HFFc6 (cell line): ENCODE measurements at places on chromosomes 16 and 17. TPM values are rescaled to one million over a fixed set of nuclear protein-coding genes. Genes with fewer than 3 reads are reported as not detected.

DNA sequence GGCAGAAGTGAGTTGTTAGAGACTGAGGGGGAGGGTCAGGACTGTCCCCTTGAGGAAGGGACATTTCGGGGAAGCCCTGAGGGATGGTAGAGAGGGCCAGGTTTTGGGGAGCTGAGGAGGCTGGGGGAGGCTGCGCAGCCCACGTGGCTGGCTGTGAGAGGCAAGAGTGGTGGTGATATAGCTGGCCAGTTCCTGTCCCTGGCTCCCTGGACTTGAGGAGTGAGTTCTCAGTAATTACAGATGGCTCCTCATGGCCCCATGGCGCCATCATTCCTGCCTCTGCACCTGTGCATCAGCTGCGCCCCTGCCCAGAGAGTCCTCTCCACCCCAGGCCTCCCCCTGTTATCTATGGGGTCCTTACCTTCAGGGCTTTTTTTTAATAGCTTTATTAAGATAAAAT, 30.3 kb downstream of the MPRIP start:
- no peak for DNase-seq

TNP2 gene
- not detected in 3 replicates for total RNA-seq

DNA sequence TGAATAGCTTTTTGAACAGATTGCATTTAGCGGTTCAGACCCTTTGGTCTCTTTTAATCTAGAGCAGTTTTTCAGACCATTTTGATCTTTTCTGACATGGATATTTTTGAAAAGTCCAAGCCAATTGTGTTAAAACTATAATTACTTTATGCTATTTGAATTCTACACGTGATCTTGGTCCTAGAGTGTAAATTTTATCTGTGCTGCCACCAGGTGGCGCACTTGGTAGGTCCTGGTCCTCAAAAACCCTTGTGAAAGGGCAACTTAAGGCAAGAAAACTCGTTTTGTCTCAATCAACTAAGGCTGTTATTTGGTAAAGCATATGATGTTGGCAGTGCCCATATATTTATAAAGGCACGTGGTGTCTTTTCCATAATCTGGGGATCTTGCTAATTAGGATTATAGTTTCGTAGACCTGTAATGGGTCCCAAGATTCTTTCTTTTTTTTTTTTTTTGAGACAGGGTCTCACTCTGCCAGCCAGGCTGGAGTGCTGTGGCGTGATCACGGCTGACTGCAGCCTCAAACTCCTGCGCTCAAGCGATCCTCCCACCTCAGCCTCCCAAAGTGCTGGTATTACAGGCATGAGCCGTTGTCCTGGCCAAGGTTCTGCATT, 43.9 kb upstream of the TEX2 start:
- peak; percentile 50 for DNase-seq

GRCh38 chr17:58263773-58264172, 17.0 kb downstream of the MPO start:
- no peak for DNase-seq

- peak; percentile 20 for DNase-seq
These were observed 104.7 kb downstream of the MRM1 start for GRCh38 chr17:36705874-36706731.

DNA sequence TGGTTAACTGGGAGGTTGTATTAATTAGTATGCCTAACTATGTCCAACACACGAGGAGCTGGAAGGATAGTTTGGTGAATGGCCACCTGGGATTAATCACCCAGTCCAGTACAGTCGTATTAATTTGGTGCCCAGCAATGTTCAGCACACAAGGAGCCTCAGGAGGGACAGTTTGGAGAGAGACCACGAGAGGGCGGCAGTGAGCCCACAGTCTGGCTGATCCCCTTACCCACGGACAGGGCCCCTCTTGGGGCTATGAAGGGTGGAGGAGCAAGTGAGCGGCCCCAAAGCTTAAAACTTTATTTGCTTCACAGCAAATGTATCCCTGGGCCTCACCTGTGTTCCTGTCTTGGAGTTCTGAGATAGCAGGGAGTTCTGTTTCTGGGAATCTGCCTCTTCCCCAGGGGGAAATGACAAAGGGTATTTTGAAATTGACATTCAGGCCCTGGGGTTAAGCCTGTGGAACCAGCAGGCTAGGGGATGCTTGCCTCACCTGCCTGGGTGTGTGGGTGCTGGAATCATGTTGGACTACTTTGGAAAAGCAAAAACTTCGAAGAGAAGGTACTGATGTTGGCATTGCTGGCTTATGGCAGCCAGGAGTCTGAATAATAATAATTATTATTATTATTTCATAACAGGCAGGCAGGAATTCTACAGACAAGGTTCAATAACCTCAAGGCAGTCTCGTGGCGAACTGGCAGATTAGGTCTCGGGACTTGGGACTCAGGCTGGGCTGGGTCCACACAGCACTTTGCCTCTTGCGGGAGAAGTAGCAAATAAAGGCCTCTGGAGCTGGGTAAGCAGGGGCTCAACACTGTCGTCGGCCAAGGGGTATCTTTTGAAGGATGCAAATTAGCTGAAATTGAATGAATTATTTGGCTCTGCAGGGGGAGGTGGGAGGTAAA, 227.6 kb upstream of the ASIC2 start:
- no peak for DNase-seq

DNA sequence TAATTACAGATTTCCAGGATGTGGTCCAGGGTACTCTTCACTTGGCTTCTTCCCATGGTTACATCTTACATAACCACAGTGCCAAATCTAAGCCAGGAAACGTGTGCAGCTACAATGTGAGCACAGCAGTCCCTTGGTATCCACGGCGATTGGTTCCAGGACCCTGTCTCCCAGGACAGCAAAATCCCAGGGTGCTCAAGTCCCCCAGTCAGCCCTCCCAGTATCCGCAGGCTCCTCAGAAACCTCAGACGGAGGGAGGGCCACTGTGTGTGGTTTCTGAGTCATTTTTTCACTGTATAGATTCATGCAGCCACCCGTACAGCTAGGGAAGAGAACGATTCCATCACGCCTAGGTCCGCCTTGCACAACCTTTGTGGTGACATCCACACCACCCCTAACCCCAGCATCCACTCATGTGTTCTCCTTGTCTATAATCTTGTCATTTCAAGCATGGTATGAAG, 11.1 kb upstream of the ATP2C2 start:
- peak; percentile 9 for DNase-seq

GRCh38 chr17:63697341-63698286, 2.3 kb downstream of the LIMD2 start:
- no peak for DNase-seq

GRCh38 chr16:62620275-62620674, 584.0 kb upstream of the CDH8 start:
- no peak for DNase-seq

DNA sequence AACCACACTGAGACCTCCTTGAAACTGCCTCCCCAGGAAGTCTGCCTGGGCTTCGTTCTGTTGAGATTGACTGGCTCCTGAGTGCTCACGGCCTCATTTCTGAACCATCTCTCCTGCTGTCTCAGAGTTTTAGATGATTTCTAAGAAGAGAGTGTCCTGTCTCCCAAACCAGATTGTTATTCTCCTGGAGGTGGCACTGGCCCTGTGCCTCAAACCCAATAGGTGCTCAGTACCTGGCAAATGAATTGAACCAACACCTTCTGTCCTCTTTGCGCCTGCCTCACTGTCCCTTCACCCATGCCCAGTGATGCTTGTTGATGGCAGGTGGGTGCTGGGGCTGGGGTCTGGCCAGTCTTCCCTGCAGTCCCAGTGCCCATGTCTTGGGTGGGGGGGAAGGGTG, 36.3 kb upstream of the C1QL1 start:
- no peak for DNase-seq

DNA sequence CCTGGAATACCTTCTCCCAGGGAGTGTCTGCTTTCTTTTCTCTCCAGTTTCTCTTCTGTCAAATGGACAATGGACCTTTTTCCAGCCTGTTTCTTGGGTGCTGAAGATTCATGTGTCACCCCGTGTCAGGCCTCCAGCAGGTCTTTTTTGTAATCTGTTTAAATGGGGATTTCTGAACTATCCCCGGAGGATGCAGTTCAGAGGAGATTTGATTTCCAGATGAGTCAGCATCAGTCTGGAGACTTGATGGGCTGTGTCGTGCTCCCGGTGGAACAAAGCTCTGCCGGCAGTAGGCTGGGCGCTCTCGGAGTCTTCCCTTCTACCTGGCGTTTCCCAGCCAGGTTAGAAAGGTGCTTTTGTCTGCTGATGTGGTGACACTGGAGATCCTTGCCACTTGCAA, 440.6 kb downstream of the HS3ST3B1 start:
- DNase-seq: peak; percentile 4

IRF8 gene
- not detected in 3 replicates for total RNA-seq

- peak; percentile 35 for DNase-seq
These were observed 3.5 kb downstream of the ZBTB4 start for GRCh38 chr17:7475764-7476422.

DNA sequence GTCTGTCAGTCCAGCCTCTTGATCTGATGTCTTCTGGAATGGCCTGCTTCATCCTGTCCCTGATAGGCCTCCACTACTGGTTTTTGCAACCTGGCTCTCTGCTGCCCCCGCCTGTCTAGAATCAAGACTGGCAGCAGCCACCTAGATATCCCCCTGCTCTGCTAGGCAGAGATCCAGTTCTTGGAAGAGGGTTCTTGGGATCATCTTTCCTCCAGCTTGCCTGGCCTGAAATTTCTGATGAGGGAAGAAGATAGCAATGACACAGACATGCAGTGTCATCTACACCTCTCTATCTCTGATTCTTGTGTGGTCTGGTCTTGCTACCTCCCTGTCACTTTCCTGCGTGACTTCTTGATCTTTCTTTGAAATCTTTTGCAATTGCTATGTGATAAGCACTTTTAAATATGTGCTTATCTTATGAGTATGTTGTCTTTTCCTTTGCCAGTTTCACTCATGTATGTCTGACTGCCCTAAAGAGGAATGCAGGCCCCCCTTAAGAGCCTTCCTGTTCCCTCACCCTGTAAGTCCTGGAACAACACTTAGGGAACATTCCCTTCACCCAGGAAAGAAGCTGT, 20.3 kb upstream of the NFATC3 start:
- DNase-seq: peak; percentile 87

DNA sequence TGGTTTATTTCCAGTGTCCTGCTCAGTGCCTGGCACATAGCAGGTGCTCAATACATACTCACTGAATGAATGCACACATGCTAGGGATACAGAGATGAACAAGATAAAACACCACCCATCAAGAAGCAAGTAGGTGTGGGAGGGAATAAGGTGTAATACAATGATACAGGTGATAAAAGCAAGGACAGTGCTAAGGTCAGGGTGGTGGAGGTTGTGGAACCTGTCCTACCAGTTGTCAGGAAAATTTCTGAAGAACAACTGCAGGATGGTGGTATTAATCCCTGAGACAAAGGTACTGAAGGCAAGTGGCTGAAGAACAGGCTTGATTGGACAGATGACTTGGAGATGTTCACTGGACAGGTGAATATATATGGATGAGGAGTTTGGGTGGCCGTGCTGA, 1.8 kb downstream of the KNOP1 start:
- no peak for DNase-seq

- DNase-seq: no peak
These were observed 41.7 kb upstream of the NF1 start for GRCh38 chr17:31053071-31053470.

LRRC75A gene
- 0.26 to 0.47 TPM (median 0.28 TPM) in 3 replicates for total RNA-seq

NPIPA5 gene
- total RNA-seq: 0.21 to 1.5 TPM (median 1.1 TPM) in 3 replicates

- DNase-seq: no peak
These were observed 12.0 kb upstream of the CDYL2 start for GRCh38 chr16:80816356-80816755.

- no peak for DNase-seq
These were observed 9.8 kb downstream of the GABARAPL2 start for GRCh38 chr16:75575958-75576357.

- no peak for DNase-seq
These were observed 31.8 kb upstream of the NSRP1 start for GRCh38 chr17:30084788-30085187.

GRCh38 chr17:37358830-37359681, 16.7 kb upstream of the C17orf78 start:
- peak; percentile 88 for DNase-seq

DNA sequence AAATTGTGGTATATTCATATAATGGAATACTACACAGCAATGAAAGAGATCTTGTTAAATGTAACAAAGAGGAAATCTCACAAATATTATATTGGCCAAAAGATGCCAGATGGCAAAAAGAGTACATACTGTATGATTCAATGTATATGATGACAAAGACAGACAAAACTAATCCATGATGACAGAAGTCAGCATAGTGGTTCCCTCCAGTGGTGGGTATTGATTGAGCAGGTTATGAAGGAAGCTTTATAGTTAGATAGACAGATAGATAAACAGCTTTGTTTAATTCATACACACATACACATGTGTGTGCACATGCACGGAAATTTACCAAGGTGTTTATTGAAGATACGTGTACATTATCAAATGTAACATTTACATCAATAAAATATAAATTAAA, 74.4 kb upstream of the SMIM36 start:
- no peak for DNase-seq

DNA sequence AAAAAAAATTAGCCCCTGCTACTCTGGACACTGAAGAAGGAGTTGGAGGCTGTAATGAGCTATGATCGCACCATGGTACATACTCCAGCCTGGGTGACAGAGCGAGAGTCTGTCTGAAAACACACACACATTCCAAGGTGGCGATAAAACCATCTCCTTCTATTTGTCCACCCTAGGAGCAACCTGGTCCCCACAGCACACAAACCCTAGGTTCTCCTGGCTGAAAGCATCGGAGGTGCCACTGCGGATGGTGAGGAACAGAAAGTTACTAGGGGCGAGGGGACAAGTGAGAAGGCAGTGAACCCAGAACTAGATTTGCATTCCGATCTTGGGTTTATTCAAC, 1.4 kb upstream of the ECI1 start:
- DNase-seq: no peak

CLEC10A gene
- total RNA-seq: not detected in 3 replicates

DNA sequence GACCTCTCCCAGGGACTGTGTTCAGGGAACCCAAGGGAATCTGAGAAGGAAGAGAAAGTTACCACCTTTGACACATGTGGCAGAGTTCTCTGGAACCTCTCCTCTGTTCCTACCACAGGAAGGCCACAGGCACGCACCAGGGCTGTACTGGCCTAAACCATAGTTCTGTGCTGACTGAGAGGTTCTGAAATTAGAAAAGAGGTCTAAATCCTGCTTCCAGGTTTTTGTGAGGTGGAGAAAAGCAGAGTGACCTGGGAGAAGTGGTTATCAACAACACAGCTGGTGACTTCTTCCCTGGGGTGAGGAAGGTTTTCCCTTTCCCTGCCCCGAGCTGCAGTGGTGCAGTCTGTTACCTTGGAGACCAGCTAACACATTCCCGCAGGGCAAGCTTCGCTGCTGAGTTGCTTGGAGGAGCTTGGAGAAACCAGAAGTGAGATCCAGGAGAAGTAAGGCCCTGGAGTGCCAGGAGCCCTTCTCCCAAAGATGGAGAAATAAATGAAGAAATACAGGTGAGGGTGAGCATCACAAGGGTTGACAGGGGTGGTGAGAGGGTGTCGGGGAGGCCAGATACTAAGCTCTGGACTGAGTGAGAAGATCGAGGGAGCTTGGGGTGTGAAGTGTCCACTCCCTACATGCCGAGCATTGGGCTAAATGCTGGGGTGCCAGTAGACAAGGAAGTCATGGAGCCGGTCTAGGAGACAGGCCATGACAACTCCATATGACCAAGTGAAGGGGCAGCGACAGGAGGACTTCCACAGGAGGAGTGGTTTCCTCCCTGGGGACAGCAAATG, at the start of gene VWA3A:
TSS of gene VWA3A (plus strand) at position 399 of the 791 bp plus-strand sequence. CDS start at position 496, 97 bp downstream.
- DNase-seq: peak; percentile 75

GRCh38 chr17:17744116-17744515, 62.9 kb downstream of the RAI1 start:
- no peak for DNase-seq

PHF12 gene
- total RNA-seq: 25.2 to 30.9 TPM (median 26.4 TPM) in 3 replicates

- DNase-seq: no peak
These were observed 241.4 kb upstream of the DYNLRB2 start for GRCh38 chr16:80299416-80299815.

CSH2 gene
- not detected in 3 replicates for total RNA-seq
